ENCODE measurements at places on chromosomes 2 and 18.
A peak's percentile ranks its signal among the peaks of the same experiment; 100 is the strongest.

- no peak for DNase-seq
Measured at GRCh38 chr2:172095905-172096625, 6.6 kb downstream of the DLX2 start.

DNA sequence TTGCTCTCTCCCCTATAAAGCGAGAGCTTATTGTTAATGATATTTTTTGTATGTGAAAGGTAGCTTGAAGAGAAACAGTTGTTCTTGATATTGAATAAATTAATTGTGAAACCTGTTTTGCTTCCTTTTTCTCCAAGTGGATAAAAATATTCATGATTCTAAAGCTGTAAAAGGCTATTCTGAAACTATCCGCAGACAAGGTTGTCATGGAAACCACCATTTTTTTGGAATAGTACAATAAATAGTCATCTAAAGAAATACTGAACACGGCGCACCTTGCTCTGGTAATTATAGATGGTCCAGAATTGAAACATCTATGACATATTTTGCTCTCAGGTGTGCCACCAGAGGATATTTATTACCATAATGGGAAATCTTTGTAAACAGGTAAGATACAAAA is 1103.0 kb upstream of the SLC39A10 start:
- no peak for DNase-seq

GRCh38 chr18:54052732-54053429 is 171.6 kb downstream of the MBD2 start:
- no peak for DNase-seq

GRCh38 chr18:39425172-39425850 is 1859.7 kb upstream of the CELF4 start:
- DNase-seq, result no peak

DNA sequence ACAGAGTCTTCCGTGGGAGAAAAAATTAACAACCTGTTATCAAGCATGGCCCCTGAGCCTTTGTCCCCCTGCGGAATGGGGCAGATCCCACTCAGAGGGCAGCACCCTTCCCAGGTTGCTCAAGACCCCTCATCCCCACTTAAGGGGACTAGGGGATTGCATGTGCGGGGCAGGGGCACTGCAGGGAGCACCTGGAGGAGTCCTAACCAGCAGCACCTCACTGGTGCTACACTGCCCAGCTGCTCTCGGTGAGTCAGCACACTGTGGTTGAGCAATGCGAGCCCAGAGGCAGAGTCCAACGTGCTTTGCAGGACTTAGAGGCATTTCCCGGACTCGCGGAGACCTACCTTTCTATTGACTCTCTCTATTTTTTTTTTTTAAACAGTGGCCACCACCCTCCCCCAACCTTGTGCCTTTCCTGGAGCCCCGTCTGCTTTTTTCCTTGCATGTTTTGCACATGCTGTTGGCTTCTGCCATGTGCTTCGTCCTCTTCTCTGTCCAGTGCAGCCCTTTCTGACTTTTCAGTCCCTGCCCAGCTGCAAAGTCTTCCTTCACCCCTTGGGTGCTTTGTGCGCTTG is 74.0 kb downstream of the IL1R2 start:
- peak; percentile 18 for DNase-seq

DNA sequence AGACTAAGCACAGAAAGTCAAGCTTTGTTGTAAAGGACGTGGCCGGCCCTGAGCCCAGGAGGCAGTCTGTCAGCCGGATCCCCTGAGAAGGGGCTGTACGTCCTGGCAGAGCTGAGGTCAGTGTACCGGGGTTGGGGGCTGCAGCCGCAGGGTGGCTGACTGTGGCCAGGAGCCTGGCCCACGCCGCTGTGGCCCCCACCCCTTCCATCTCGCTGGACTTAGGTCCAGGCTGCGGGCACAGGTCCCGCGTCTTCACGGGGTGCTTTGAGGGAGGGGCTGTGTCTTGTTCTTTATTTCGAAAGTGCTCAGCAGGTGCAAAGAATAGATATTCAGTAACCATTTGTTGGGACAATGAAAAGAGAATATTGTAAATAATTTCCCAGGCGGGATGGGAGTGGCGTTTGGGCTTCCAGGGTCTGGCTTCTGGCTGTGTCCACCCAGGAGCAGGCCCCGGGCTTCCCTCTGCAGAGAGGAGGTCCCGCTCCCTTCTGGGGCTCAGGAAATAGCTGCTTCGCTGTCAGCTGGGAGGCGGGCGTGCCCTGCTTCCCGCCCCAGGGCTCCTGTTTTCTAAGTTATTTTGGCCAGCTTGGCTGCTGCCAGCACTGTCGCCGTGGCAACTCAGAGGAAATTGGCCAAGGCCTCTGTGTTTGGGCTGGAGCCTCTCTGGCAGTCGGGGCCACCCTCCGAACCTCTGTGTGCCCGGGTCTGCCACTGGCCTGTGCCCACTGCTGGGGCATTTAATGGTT is 7.4 kb downstream of the NFATC1 start:
- DNase-seq, result no peak

DNA sequence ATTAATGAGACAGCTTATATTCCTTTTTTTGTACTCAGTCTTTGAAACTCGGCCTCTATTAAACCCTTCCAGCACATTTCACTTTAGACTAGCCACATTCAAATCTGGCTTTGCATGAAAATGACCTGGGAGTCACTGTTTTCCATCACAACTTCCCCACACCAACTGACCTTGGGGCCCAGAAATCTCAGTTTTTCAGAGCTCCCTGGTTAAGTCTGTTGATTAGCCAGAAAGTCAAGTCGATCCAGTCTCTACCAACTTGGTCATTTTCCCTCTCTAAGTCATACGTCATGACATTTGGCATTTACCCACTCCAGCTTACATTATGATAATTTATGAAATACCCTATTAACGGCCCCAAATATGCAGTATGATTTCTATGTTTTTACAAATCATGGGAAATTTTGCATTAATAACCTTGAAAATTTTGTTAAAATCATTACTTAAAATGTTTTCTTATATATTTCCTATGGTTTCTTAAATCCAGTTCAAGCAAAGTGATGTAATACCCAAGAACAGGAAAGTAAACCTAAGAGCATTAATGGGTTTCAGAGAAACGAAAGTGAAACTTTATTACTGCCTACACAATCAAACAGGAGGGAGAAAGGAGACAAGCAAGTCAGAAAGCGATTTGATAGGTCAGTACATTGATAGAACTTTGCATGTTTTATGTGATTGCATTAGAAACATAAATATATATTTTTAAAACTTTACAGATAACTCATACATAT is 77.1 kb downstream of the SPATS2L start:
- no peak for DNase-seq

GRCh38 chr18:34591920-34592444 is 118.1 kb upstream of the DTNA start:
- DNase-seq, result no peak

Measured in RKO (cell line).